ENCODE measurements at places on chromosomes 2 and 18.

- DNase-seq: no peak
Observed at GRCh38 chr2:173231042-173231441, 123.6 kb upstream of the CDCA7 start.

GRCh38 chr2:62672601-62673000 lies 32.9 kb upstream of the EHBP1 start:
- DNase-seq: no peak

- DNase-seq: no peak
Observed at GRCh38 chr2:224173210-224173609, 134.1 kb upstream of the SERPINE2 start.

- DNase-seq: no peak
Observed at GRCh38 chr18:815353-815752, 3.3 kb upstream of the YES1 start.

DNA sequence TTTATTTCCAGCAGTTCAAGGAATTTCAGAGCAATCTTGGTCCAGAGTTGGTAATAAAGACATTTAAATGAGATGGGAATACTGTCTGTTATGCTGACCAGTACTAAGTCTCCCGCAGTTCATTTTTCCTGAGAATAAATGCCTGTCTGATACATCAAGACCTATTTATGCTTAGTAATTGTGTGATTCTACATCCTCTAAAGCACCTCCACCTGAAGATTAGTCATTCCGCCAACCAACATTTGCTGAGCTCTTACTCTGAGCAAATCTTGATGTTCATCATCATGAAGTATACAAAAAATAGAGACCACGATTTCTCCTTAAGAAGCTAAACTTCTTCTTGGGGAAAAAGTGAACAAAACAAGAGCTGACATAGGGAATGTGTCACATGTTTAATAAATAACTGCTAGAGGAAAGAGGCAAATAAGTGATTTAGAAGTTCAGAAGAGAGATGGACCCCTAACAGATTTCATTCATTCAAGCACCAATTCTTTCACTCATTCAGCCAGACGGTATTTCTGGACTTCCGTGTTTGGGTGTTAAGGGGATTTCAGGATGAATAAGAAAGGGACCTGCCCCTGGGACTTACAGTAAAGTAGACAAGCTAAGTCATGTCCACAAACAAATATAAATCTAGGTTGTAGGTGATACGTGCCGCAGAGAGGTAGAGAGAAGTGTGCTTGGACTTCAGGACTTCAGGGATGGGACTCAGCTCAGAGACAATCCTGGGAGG lies 34.2 kb upstream of the PPP4R1 start:
- DNase-seq: no peak

DNA sequence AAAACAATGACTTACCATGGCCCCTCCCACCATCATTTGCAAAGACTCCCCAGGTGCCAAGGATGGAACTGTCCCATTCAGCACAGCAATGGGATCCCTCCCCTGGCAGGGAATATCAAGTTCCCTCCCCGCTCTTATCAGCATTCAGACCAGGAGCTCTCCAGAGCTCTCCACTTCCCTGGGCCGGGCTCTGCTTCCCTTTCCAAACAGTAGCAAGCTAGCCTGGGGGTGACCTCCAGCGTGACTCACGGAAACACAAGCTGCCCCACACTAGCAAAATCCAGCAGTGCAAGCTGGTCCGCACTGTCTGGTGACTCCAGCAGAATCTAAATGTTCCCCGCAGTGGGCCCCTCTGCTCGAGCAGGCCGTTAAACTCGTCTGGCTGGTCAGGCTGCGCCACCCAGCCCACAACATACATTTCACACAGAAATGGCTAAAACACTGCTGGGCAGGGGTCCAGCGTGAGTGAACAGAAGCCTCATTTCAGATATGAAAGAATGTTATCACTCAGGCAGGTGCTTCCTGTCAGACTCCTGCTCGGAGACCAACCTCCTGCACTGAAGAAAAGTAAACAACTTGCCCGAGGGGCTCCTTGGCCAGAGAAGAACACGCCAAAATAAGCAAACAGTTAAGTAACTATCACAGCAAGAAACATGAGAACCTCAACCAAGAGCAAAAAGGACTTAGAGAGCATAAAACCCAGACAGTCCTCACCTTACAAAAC lies 33.9 kb downstream of the STAT1 start:
- no peak for DNase-seq

DNA sequence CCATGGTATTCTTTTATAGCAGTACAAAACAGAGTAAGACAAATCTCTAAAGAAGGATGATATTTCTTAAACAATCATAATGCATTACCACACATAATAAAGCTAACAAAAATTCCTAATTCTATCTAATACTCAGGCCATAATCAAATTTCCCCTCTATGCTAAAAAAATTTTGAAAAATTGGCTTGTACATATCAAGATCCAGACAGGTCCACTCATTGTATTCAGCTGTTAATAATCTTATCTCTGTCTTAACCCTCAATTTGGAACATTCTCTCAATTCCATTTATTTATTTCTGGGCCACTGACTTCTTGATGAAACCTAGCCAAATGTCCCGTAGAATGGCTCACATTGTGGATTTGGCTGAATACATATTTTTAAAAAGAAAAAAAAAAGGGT lies 59.1 kb upstream of the PAX3 start:
- DNase-seq: no peak

DNA sequence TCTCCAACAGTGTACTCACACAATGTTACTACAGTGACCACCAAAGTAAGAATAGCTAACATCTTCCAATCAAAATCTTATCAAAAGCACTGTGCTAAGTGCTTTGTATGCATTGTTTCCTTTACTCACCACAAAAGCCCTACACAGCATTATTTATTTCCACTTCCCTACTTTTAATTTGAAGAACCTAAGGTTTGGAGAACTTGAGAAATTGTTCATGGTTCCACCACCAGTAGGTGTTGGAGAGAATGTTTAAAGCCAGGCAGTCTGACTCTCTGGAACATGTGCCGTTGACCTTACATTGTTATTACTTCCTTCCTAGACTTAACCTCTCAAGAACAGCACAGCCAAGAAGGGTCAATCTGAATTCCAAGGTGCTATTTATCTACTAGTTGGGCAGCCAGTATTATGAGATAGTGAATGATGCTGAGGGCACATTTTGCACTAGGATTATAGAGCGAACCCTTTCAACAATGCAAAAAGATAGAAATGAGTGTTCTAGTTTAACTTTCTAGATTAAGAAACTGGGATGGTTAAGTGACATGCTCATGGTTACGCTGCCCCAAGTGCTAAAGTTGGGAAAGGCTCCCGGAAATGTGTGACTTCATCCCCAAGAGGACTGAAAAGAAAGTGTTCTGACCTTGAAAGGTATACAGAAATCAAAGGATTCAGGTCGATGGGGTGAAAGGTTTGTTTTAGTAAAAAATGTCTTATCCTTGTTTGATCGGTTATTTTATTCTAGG lies 55.2 kb upstream of the FAM136A start:
- no peak for DNase-seq

GRCh38 chr18:28511413-28511821 lies 334.5 kb upstream of the CDH2 start:
- DNase-seq: no peak

DNA sequence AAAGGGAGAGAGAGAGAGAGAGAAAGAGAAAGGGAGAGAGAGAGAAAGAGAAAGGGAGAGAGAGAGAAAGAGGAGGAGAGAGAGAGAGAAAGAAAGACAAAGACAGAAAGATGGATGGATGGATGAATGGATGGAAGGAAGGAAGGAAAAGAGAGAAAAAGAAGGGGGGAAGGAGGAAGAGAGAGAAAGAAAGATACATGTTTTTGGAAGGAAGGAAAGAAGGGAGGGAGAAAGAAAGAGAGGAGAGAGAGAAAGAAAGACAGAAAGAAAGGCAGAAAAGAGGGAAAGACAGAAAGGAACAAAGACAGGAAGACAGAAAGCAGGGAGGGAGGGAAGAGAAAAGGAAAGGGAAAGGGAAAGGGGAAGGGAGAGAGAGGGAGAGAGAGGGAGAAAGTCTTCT lies 51.6 kb downstream of the RNU4ATAC start:
- no peak for DNase-seq

DNA sequence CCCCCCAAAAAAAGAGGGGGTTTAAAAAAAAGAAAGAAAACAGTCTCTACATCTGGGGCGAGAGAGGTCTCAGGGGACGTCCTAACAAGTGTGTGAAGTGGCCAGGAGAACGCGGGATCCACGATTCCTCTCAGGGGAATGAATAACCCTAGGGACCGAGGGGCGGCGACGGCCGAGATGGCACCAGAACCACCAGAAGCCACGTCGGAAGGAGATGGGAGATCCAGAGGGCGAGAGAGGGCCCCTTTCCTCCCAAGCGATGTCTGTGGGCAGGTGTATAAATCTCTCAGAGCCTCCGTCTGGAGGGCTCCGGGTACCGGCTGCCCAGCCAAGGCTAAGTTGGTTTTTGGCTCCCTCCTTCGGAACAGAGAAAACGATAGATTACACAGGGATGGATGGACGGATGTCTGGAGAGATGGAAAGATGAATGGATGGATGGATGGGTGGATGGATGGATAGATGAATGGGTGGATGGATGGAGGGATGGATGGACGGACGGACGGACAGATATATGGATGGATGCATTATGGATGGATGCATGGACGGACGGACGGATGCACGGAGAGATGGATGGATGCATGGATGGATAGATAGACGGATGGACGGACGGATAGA lies 1.7 kb downstream of the EPHA4 start:
- peak; percentile 15 for DNase-seq

- no peak for DNase-seq
Observed at GRCh38 chr18:4821801-4822200, 366.7 kb upstream of the DLGAP1 start.

DNA sequence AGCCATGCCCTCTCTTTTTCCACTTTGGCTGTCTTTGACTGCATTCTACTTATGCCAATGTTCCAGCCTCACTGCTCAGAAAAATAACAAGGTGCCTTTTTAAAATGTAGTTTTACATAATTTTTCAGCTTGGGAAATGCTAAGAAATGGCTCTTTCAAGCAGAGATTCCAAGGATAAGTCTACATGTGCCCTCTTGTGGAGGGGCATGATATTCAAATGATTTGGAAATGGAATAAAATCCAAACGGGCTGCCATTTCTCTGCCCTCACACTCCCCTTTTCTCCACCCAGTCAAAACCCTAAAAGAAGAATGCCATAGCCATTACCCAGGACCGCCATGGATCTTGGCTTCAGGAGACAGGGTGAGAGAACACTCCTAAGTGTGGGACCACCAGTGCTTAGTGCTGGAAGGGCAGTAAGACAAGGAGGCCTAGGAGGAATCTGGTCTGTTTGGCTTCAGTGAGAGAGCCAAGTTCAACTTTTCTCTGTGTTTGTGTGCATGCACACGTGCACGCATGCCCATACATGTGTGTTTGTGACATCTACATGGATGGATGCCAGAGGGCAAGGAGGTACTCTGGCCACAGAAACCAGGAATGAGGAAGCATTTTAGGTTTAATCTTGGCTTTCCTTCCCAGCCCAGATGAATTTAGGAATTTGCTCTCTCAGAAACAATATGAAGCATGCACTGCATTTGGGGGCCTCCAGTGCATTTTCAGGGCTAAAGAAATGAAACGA lies 174.0 kb upstream of the SLC14A2 start:
- DNase-seq: no peak

- no peak for DNase-seq
Observed at GRCh38 chr2:217873371-217873770, 129.4 kb downstream of the TNS1 start.

GRCh38 chr2:229296536-229296935 lies 25.4 kb upstream of the PID1 start:
- DNase-seq: no peak

DNA sequence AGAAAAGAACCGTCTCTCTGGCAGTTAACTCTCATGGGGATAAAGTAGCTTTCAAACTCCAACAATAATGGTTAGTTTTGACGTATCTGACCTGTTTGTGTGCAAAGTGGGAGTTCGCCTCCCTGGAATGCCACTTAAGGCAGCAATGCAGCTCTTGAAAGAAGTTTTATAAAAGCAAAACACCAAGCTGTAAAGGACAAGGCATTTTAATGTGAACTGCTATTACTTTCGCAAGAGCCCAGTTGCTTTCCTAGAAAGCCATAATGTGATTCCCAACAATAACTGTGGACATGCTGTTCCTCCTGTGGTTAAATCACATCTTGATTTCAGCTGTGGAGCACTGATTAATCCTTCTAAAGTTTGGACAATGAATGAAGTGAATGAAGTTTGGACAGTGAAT lies 303.7 kb downstream of the PTPRM start:
- no peak for DNase-seq

DNA sequence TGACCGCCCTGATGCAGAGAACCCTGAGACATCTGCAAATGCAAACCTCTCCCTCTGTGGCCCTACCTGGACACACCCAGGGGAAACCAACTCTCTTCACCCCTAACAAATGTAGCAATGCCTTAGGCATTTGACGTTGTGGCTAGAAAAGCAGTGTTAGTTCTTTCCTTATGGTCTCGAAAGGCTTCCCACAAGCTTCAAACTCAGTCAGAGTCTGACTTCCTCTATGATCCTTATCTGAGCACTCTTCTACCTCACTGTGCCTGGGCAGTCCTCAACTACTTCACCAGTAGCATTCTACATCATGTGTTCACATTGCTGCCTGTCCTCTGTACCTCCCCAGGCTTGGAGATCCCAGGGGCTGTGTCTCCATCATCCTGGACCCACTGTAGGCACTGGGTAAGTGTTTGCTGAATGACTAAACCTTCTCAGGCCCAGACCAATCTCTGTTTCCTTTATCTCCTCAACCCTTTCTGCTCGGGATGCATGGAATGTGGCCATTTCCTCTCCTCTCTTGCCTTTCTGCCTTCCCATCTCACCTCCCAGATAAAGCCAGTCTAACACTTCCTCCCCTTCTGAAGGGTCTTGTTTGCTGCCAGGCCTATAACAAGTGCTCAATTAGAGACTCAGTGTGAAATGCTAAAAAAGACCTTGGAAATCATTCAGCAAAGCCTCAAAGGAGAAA lies 91.7 kb upstream of the ACAA2 start:
- DNase-seq: no peak

GRCh38 chr2:128781166-128781565 lies 462.5 kb upstream of the HS6ST1 start:
- no peak for DNase-seq

- DNase-seq: peak; percentile 81
Observed at GRCh38 chr2:109128048-109128615, 873 bp upstream of the SH3RF3 start.

DNA sequence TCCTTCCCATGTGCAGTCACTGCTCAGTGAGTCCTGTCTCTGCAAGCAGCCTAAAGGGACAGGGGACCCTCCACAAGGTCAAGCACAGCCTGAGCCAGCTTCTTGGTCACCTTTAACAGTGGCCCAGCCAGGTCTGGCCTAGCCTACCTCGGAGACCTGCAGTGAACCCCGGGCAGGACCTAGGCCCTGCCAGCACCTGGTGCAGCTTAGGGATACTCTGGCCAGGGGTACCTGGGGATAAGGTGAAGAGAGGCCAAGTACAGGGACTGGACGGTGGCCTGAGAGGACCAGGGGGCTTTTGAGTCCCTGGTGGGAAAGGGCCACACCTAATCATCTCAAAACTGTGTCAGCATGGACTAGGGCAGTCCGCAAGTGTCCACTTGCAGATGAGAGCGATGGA lies 67.8 kb downstream of the EMX1 start:
- DNase-seq: no peak

- DNase-seq: no peak
Observed at GRCh38 chr2:37829202-37829601, 95.9 kb upstream of the RMDN2 start.

- DNase-seq: no peak
Observed at GRCh38 chr2:65198737-65199136, 28.9 kb upstream of the ACTR2 start.

All from activated CD4-positive, alpha-beta T cell treated with anti-CD3 and anti-CD28 coated beads for 48 hours (primary cell).